ENCODE measurements at places on chromosomes 2 and 18.

GRCh38 chr2:141348481-141348880 is 782.3 kb downstream of the LRP1B start:
- no peak for DNase-seq

DNA sequence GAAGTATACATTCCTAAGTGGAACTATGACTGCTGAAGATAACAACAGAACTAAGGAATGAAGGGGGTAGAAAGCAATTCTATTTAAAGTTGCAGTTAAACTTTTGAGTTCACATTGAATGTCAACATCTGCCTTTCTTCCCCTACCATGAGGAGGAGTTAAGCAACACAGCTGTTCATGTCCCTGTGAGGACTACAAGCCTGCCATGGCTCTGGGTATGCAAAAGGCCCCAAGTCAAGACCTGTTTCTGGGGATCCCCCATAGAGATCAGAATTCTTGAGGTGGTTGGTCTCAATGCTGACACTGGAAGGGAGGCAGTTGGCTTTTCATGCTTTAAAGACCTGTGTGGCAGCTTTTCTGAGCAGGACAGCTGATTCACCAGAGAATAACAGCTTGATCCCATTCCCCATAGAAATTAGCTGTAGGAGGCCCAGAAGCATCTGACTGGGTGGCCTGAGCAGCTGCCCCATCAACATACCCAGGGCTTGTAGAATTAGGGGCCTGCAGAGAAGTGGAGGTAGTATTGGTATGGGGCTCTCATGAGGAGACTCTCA is 131.0 kb downstream of the SETBP1 start:
- no peak for DNase-seq

- DNase-seq, result no peak
These were observed 27.1 kb downstream of the PSD4 start for GRCh38 chr2:113200736-113201490.

DNA sequence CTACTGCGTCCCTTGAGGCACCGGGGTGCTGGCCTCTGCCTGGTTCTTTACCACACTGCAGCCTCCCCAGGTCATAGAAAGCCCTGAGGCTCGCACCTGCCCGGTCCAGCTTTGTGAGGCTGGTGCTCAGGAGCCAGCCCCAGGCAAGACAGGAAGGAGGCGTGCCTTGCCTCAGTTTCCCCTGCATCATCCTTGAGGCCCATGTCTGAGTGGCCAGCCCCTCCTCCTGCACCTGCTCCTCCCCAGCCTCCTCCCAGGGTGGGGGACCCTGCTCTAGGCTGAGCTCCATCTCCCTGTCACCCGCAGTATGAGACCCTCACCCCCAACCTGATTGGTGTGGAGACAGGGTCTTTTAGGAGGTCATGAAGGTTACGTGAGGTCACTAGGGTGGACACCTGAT is 147.7 kb downstream of the ZNF516 start:
- DNase-seq, result no peak

DNA sequence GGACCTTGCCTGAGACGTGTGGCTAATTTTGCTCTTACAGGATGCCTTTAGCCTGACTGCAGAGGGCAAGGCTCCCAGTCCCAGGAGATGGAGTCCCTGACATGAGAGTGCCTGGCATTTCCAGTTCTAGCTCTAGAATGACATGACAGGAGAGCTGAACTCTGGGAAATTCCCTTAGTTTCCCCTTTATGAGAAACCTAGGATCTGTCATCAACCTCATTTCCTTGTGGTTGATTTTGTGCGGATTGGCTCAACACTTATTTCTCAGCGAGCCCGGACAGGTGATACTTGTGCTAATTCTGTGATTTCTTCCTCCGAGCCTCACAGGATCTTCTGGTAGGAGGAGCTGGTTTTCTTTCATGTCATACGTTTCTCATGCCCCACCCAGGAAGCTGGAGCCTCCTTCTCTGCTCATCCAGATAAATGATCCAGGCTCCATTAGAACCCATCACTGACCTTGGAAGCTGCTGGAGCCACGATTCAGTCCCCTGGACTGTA is at the start of gene IL36G:
IL36G (plus strand) TSS at position 448 of the 498 bp plus-strand sequence. CDS start 633 bp downstream, outside the sequence.
- no peak for DNase-seq

GRCh38 chr2:28002181-28002580 is 111.7 kb downstream of the BABAM2 start:
- no peak for DNase-seq

GRCh38 chr2:46066601-46067000 is 230.6 kb upstream of the EPAS1 start:
- no peak for DNase-seq

DNA sequence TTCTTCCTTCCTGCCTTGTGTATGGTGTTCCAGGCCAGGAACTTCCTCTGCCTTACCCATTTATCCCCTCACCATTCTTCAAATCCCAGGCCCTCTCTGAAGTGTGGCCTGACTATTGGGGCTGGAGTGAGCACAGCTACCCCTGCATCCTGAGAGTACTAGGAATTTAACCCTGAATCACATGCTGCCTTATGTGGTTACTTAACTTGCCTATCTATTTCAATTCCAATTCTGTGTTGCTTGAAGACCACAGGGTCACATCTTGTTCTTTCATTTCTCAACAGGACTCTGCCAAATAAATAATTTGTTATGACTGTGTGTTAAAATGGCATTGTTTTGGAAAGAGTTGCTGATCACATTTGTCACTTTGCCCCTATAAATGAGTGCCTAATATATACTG is 108.6 kb downstream of the CERS6 start:
- no peak for DNase-seq

- DNase-seq, result peak; percentile 50
These were observed 868 bp downstream of the INO80D start for GRCh38 chr2:206084870-206085741.

DNA sequence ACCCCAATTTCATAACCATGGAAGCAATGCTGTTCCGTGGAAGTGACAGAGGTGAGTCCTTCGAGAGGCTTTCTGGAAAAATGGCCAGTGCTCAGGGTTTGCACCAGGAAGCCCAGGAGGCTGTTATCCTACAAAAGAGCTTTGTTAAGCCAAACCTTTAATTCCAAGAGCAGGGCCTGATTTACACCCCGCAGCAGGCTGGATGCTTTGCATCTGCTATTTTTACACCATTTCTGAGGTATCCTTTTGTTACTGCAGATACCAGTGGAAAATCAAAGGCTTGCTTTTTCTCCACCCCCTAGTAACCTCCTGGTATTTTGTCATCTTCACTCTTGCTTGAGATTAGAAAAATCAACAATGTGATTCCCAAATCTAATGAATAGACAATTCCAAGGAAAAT is 380.6 kb downstream of the SOX11 start:
- no peak for DNase-seq

- no peak for DNase-seq
These were observed 82.1 kb downstream of the TMEM163 start for GRCh38 chr2:134636714-134637113.

- no peak for DNase-seq
These were observed 16.6 kb upstream of the GALNT1 start for GRCh38 chr18:35564795-35565453.

- no peak for DNase-seq
These were observed 1.8 kb upstream of the CDK5R2 start for GRCh38 chr2:218957671-218958070.

DNA sequence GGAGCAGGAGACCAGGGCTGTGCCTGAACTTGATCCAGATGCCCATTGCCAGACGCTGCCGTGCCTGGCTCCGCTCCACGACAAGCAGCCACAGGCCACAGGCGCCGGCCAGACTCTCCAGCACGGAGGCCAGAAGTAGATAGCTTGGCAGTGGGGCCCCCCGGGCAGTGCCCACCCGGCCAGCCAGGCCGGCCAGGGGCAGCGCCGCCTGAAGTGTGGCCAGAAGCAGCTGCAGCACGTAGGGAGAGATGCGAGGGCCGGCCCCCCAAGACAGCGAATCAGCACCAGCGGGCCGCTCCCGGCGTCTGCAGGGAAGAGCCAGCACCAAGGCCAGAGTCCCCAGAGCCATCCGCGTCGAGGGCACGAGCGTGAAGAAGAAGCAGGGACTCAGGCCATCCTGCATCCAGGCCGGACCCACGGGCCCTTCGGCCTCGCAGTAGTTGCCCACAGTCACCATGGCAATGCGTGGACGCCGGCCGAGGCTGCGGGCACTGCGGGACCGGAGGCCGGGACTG is 484 bp downstream of the ABCB6 start:
- no peak for DNase-seq

- no peak for DNase-seq
These were observed 79.0 kb downstream of the GCA start for GRCh38 chr2:162422894-162423293.

DNA sequence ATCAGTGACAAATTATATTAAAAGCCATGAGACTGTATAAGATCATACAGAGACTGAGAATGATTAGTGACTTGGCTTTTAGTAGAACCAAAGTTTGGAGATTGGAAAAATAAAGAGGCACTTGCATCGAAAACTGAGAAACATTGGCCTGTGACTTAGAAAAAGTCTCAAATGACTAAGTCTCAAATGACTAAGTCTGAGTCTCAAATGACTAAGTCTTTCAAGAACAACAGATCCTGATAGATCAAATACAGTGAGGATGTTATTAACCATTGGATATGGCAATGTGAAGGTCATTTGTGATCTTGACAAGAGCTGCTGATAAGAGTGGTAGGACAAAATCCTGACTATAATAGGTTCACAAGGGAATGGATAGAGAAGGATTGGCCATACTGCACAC is 135.5 kb upstream of the FANCL start:
- DNase-seq, result no peak

GRCh38 chr2:14475994-14476393 is 156.5 kb upstream of the LRATD1 start:
- DNase-seq, result no peak

DNA sequence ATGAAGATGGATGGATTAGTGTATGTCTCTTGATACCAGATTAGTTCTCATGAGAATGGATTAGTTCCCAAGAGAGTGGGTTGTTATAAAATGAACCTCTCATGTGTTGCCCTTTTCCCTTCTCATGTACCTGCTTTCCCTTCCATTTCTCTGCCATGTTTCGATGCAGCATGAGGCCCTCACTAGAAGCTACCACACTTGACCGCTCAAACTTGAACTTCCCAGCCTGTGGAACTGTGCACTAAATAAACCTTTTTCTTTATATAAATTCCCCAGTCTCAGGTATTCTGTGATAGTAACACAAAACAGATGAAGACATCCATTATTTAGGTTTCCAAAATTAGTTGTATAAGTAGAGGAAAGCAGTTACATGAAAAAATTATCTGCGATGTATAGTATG is 73.5 kb downstream of the BABAM2 start:
- DNase-seq, result no peak

DNA sequence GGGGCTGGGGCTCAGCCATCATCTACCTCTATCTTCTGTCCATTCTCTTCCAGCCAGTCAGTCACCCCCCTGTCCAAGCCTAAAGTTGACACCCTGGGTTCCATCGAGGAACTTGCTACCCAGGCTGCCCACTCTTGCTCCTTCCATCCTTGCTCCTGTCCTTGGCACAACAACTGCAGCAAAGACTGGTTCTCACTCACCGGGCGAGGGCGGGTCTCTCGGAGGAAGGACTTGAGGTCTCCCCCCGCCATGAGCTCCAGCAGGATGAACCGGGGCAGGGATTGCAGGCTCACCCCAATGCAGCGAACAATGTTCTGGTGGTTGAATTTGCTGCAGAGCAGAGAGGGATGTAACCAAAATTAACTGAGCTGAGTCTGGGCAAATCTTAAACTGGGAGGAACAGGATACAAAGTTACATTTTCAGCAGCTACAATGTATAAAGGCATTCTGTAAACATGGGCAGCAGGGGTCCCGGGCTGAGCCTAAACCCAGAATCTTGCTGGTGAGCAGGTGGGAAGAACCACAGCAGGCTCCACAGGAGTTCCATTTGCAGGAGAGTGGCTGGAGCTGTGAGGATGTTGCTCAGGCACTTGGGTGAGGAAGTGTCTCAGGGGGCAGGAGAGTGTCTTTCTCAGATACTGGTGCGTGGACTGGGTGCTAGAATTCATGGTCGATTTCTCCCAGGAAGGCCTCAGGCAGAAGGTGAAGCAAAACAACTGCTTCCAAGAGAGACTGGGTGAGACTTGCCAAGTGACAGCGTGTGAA is 105.5 kb downstream of the CLIP4 start:
- DNase-seq, result no peak

DNA sequence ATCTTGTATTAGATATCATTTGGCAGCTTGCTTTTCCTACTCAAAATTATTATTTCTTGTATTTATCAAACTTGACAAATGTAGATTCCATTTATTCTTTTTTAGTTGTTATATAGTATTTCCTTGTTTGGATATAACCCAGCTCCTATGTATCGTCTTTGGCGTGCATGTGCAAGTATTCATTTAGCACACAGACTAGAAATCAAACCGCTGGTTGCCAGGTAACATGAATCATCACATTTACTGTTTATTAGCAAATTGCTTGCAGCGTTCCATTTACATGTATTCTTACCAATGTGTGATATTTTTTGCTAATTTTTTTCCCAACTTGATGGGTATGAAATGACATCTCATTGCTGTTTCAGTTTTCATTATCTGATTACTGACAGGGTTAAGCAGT is 2089.7 kb upstream of the CELF4 start:
- no peak for DNase-seq

DNA sequence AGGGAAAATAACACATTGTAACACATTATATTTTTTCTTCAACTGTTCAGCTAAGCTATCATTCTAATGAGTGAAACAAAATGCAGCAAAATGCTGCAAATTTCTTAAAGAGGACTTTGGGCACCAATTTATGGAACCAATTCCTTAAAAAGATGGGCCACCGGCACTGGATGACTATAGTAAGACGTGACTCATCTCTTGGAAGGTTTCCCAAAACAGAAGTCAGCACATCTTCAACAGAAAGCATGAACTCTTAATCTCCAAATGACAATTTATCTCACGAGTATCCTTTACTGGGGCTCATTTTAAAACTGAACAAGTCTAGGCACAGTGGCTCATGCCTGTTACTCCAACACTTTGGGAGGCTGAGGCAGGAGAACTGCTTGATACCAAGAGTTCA is 213.4 kb downstream of the CDH20 start:
- DNase-seq, result no peak

GRCh38 chr2:106864051-106864450 is 21.9 kb downstream of the ST6GAL2 start:
- no peak for DNase-seq

DNA sequence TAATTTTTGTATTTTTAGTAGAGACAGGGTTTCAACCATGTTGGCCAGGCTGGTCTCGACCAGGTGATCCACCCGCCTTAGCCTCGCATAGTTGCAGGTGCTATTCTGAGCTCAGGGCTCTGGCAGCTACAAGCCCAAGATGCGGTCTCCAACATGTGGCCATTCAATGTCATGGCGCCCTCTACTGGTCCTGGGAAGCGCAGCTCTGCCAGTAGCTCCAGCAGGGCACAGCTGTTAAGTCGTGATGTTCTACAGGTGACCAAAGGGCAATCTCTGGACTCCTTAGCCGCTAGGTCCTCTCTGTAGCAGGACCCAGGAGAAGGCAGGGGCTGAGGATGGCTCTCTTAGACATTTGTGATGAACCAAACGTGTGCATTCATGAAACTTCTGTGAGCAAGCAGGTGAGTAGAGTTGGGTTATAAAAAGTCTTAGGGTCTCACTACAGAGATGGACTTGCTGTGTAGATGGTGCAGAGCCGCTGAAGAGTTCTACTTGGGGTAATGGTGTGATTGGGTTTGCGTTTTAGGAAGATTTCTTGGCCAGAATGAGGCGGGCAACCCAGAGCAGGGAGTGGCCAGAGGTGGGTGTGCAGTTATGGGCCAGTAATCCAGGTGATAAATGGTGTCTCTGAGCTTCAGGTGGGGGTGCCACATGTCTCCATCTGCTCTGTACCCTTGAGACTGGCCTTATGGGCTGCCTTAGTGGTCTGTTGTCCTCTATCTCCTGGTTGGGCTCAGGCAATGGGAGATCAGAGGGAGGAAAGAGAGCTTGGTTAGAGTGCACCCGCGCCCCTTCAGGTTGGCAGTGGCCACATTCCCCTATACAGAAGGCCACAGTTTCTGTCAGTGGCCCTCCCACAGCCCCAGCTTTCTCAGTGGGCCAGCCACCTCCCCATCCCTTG is 31.0 kb downstream of the IL37 start:
- DNase-seq, result peak; percentile 77

GRCh38 chr2:11559786-11560155 is 25.9 kb downstream of the GREB1 start:
- no peak for DNase-seq
